Mononuclear cell (primary cell): ENCODE measurements at places on chromosomes 16 and 17. TPM values are rescaled to one million over a fixed set of nuclear protein-coding genes. Genes with fewer than 3 reads are reported as not detected.

Gene MAPT
- 0.10 TPM for total RNA-seq

Gene KRTAP3-2
- not detected for total RNA-seq

Gene ABCC11
- 0.52 TPM for total RNA-seq

Gene ADORA2B
- 2.2 TPM for total RNA-seq

Gene GP1BA
- 4.2 TPM for total RNA-seq

Gene RGS11
- not detected for total RNA-seq

Gene OTOA
- total RNA-seq, result 0.31 TPM

Gene TRPV2
- 23.1 TPM for total RNA-seq

Gene LCMT1
- 24.2 TPM for total RNA-seq

Gene CCL23
- not detected for total RNA-seq

Gene CDH8
- total RNA-seq, result not detected

Gene PLCG2
- 31.9 TPM for total RNA-seq

Gene DLX4
- total RNA-seq, result 0.10 TPM

Gene IRX5
- total RNA-seq, result 0.21 TPM

Gene FBXO39
- 0.73 TPM for total RNA-seq

Gene PNMT
- total RNA-seq, result not detected

Gene SLC6A4
- total RNA-seq, result 1.4 TPM

Gene KRT12
- not detected for total RNA-seq

Gene KRTAP9-2
- not detected for total RNA-seq

Gene CSH1
- total RNA-seq, result not detected

Gene HSPB9
- not detected for total RNA-seq

Gene KRTAP1-1
- total RNA-seq, result not detected

Gene BAIAP3
- total RNA-seq, result 2.3 TPM

Gene TEKT3
- total RNA-seq, result not detected

Gene SUPT4H1
- 65.3 TPM for total RNA-seq

Gene MPP2
- total RNA-seq, result 1.4 TPM

Gene FGF11
- total RNA-seq, result 0.21 TPM

Gene SEPTIN12
- total RNA-seq, result not detected

Gene CDRT15
- total RNA-seq, result not detected

Gene FOXC2
- not detected for total RNA-seq

Gene HAS3
- 0.84 TPM for total RNA-seq

Gene TERB1
- total RNA-seq, result 0.42 TPM

Gene KRT36
- total RNA-seq, result not detected

Gene PRAC1
- not detected for total RNA-seq

Gene WSCD1
- total RNA-seq, result 0.21 TPM

Gene G6PC3
- 5.0 TPM for total RNA-seq

Gene PRSS33
- total RNA-seq, result not detected

Gene FOXJ1
- 1.3 TPM for total RNA-seq

Gene TBC1D3D
- total RNA-seq, result not detected

Gene USP6
- total RNA-seq, result 0.10 TPM

Gene CA7
- total RNA-seq, result not detected

Gene GLIS2
- under 0.01 TPM for total RNA-seq

Gene CCDC182
- not detected for total RNA-seq

Gene TBC1D3E
- total RNA-seq, result not detected

Gene MT1A
- total RNA-seq, result not detected

Gene BEAN1
- total RNA-seq, result not detected

Gene ATP6V0A1
- total RNA-seq, result 38.4 TPM

Gene FBXW10
- total RNA-seq, result not detected
